ENCODE measurements at places on chromosomes 16 and 17. TPM values are rescaled to one million over a fixed set of nuclear protein-coding genes. Genes with fewer than 3 reads are reported as not detected.

SPECC1 gene
- total RNA-seq = 4.9 TPM

CHD9 gene
- 20.5 TPM for total RNA-seq

TRIM25 gene
- 193 TPM for total RNA-seq

LRRC37A gene
- total RNA-seq = 1.5 TPM

CD19 gene
- total RNA-seq = not detected

OR1A1 gene
- not detected for total RNA-seq

HS3ST2 gene
- not detected for total RNA-seq
